ENCODE measurements at places on chromosomes 16 and 17. TPM values are rescaled to one million over a fixed set of nuclear protein-coding genes. Genes with fewer than 3 reads are reported as not detected.

DNA sequence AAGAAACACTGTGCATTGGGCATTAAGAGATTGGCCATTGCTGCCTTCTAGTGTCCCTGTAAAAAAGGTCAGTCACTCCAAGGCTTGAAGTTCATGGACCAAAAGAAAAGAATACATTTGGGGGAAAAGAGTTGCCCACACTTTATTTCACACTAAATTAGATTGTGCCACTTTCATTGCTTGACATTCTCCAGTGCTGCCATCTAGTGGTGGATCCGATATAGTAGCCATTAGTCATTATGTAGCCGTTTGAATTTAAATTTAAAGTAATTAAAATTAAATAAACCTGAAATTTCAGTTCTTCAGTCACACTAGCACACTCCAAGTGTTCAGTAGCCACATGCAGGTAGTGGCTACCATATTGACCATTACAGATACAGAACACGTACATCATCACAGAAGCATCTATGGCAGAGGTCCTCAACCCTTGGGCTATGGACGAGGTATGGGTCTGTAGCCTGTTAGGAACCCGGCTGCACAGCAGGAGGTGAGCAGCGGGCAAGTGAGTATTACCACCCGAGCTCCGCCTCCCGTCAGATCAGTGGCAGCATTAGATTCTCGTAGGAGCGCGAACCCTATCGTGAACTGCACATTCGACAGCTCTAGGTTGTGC lies 21.9 kb upstream of the CDH5 start:
- H3K36me3 ChIP-seq: no peaks in the 10 kb centered on the region
- no peak overlapping the region for H3K27ac ChIP-seq
- no peaks in the 10 kb centered on the region for H3K4me1 ChIP-seq
- no peaks in the 10 kb centered on the region for H3K27me3 ChIP-seq

DNA sequence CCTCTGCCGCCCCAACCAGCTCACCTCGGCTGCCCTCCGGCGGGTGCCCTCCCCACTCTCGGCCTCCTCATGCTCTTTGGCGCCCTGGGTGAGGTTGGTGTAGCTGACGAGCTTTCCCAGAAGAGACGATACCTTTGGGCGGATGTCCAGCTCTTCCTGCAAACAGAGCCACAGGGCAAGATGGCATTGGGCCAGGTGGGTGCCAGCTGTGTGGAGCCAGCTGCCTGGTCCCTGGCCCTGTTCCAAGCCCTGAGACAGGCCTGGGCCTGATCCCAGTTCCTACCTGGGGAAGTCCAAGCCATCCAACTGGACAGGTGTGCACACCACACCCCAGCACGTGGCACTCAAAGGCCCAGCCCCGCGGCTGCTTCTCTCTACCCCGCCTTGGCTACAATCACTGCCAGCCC lies 6.9 kb downstream of the SLC12A4 start:
- DNase-seq: peak; percentile 27
- peaks cover 2% of the 10 kb centered on the region for H3K36me3 ChIP-seq
- no peak overlapping the region for H3K4me3 ChIP-seq
- H3K27me3 ChIP-seq: no peaks in the 10 kb centered on the region
- H3K27ac ChIP-seq: no peak overlapping the region
- H3K4me1 ChIP-seq: peaks cover 10% of the 10 kb centered on the region

GRCh38 chr16:85927959-85928358 lies 29.0 kb downstream of the IRF8 start:
- no peaks in the 10 kb centered on the region for H3K27me3 ChIP-seq
- no peak overlapping the region for H3K27ac ChIP-seq
- H3K4me3 ChIP-seq: no peak overlapping the region

DNA sequence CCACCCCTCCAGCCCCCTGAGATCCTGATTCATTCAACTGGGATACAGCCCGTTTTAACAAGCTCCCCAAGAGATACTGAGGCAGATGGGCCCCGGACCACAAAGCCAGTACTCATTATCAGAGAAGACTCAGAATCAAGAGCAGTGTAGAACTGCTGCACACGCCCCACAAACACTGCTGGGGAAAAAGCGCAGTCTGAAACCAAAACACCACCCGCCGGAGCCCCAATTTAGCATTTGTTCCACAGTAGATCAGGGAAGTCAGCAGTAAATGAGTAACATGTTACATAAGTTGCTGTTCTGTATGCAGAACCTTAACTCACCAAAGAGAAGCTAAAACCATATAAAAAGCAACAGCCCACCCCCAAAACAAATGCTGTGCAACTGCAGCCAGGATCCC lies 123.6 kb downstream of the CDYL2 start:
- no peaks in the 10 kb centered on the region for H3K27me3 ChIP-seq
- no peak overlapping the region for H3K27ac ChIP-seq
- H3K4me3 ChIP-seq: no peak overlapping the region
- no peaks in the 10 kb centered on the region for H3K36me3 ChIP-seq
- H3K4me1 ChIP-seq: no peaks in the 10 kb centered on the region

DNA sequence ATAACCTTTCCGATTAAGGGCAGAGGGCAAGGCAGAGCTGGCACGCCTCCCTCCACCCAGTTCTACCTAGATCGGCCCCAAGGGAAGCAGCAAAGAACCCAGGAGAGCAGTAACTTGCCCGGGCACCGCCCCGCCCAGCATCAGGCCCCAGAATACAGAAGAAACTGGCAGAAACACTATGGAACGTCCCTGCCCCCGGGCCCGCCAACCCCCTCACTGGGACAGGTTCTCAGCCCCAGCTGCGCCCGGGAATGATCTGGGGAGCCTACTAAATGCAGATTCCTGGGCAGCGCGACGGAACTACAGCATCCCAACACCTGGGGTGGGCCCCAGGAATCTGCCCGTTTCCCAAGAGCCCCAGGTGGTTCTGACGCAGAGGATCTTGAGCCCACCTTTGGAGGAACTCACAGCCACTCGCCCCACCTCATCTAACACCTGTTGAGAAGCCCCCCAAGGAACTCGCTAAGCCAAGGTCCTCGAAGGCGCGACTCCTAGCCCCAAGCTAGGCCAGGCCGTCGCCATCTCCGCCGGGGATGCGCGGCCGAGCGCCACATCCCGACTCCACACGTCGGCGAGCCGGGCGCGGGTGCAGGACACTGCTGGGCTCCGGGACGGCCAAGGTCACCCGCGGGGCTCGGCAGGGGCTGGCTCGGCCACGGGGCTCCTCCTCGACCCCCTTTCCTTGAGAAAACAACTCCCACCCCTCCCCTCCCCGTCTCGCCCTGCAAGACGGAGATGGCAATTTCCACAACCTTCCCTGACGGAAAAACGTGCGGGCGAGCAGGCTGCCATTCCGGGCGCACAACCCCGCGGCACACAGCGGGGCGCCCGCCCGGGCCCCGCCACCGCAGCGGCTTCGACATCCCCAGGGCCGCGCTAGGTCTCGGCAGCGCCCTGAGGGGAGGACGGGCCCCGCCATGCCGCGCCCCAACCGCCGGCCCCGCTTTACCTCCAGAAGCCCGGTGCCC lies 913 bp downstream of the CDIP1 start:
- H3K4me1 ChIP-seq: no peaks in the 10 kb centered on the region
- H3K27me3 ChIP-seq: no peaks in the 10 kb centered on the region
- peak overlapping the region; percentile 82 for H3K4me3 ChIP-seq
- H3K27ac ChIP-seq: peak overlapping the region; percentile 70
- peaks cover under 1% of the 10 kb centered on the region for H3K36me3 ChIP-seq
- DNase-seq: no peak

The KRT33A gene
- not detected for total RNA-seq

- peaks cover 27% of the 10 kb centered on the region for H3K27me3 ChIP-seq
- no peak overlapping the region for H3K27ac ChIP-seq
- no peaks in the 10 kb centered on the region for H3K4me1 ChIP-seq
Observed at GRCh38 chr17:28426081-28426519, 20.1 kb upstream of the SLC46A1 start.

DNA sequence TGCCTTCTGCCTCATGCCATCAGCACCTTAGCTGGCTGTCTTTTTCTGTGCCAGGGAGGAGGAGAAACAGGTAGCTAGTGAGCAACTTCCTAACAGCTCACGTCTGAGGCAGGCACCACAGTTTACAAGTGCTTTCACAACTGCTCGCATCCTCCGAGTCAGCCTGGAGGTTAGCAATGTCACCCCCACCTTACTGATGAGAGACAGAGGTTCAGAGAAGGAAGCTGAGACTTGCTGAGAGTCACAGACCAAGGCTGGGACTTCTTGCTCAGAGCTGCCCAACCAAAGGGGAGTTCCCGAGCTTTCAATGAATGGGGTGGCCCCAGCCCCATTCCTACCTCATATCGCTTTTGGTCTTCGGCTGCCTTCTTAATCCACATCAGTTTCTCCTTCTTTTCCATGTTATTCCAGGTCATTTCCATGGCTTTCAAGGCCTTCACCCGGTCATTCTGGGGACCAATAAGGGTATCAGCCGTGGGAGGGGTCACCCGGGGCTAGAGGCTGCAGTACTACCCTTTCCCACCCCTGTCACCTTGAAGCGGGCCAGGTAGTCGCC lies 9.6 kb downstream of the UBTF start:
- DNase-seq: no peak
- no peak overlapping the region for H3K27ac ChIP-seq
- H3K27me3 ChIP-seq: no peaks in the 10 kb centered on the region
- H3K4me3 ChIP-seq: no peak overlapping the region

- DNase-seq: no peak
- no peak overlapping the region for H3K27ac ChIP-seq
- H3K36me3 ChIP-seq: no peaks in the 10 kb centered on the region
- H3K4me1 ChIP-seq: no peaks in the 10 kb centered on the region
- H3K4me3 ChIP-seq: no peak overlapping the region
Observed at GRCh38 chr16:15960124-15960971, 10.9 kb downstream of the ABCC1 start.

The CTRL gene
- 0.99 TPM for total RNA-seq

DNA sequence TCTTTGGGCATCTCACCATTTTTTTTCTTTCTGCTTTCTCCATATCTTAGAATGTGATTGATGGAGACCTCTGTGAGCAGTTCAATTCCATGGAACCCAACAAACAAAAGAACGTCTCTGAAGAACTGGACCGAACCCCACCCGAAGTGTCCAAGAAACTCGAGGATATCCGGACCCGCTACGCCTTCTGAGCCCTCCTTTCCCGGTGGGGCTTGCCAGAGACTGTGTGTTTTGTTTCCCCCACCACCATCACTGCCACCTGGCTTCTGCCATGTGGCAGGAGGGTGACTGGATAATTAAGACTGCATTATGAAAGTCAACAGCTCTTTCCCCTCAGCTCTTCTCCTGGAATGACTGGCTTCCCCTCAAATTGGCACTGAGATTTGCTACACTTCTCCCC lies 48.0 kb downstream of the SF3B3 start:
- H3K27ac ChIP-seq: no peak overlapping the region
- DNase-seq: no peak
- no peaks in the 10 kb centered on the region for H3K27me3 ChIP-seq
- H3K36me3 ChIP-seq: peaks cover 69% of the 10 kb centered on the region

The ABCC11 gene
- not detected for total RNA-seq

- peaks cover 16% of the 10 kb centered on the region for H3K36me3 ChIP-seq
- DNase-seq: peak; percentile 82
- no peak overlapping the region for H3K27ac ChIP-seq
- H3K4me3 ChIP-seq: no peak overlapping the region
- peaks cover 41% of the 10 kb centered on the region for H3K4me1 ChIP-seq
Observed at GRCh38 chr16:1435921-1436697, 5.2 kb downstream of the PERCC1 start.

DNA sequence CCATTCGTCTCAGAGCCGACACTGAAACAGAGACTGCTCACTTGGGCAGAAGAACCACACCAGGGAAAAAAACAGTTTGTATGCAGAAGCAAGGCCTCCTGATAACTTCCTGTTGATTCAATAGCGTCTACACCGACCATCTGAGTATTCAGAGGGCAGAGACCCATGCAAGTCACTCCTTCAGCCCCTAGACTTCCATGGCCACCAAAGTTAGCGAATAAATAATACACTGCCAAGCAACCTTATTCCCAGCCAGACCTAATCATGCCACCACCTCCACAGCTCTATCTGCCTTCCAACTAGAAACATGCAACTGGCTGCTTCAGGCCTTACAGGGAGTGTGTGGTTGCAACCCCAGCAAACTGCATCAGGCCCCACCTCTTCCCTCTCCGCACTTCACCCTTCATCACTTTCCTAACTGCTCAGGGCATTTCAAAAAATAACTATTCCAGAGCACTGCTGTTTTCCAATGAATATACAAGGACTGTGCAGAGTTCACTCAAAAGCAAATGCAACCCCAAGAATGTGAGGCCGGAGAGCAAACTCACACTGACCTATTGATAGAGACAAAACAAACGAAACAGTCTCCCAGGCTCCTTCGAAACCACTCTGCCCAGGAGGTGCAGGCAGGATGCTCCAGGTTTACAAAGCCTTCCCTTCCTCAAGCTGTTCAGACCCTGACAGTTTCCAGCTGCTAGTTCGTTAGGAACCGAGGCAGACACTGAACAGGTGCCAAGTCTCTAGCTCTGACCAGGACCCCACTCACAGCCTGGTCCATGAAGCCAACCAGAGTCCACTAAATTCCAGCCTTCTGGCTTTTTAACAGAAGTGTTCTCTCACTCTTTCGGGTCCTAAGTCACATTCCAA lies 3.6 kb downstream of the USP7 start:
- no peak overlapping the region for H3K4me3 ChIP-seq
- no peaks in the 10 kb centered on the region for H3K27me3 ChIP-seq
- H3K4me1 ChIP-seq: peaks cover 24% of the 10 kb centered on the region
- peak; percentile 32 for DNase-seq
- no peaks in the 10 kb centered on the region for H3K36me3 ChIP-seq
- no peak overlapping the region for H3K27ac ChIP-seq

DNA sequence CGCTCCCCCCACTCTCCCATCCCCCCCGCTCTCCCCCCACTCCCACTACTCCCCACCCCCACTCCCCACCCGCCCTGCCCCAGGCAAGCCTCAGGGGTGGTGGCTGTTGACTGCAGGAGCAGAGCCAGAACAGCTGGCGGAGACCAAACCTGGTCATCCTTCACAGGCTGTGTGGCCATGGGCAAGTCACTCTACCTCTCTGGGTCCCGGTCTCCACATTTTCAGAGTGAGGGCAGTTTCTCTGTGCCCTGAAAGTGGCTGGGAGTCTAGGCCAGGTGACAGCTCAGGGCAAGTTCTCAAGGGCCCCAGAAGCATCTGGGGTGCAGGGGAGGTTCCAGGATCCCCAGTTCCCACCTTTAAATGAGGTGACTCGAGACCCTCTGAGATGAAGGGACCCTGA lies 15.1 kb upstream of the BAHCC1 start:
- H3K27ac ChIP-seq: no peak overlapping the region
- peak; percentile 57 for DNase-seq
- H3K36me3 ChIP-seq: no peaks in the 10 kb centered on the region
- peaks cover 49% of the 10 kb centered on the region for H3K4me1 ChIP-seq
- no peak overlapping the region for H3K4me3 ChIP-seq

DNA sequence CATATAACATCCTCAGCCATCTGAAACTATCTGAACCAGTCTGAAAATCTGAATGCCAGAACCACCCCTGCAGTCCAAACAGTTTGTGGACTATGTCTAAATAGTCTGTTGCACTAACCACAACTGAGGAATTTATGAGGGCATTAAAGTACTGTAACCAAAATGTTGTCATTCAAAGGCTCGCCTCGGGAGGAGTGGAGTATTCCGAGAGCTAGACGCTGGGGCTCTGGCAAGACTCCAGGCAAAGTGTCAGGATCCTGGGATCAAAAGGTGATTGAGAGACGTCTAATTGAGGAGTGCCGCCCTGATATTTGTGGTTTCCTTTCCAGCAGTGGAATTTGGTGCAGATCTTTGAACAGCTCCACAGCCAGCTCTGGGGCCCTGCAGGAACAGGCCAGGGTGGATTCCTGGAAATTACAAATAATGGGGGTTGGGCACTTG lies 142.9 kb upstream of the MYOCD start:
- peaks cover 18% of the 10 kb centered on the region for H3K27me3 ChIP-seq
- DNase-seq: peak; percentile 50
- no peaks in the 10 kb centered on the region for H3K4me1 ChIP-seq
- no peaks in the 10 kb centered on the region for H3K36me3 ChIP-seq
- no peak overlapping the region for H3K27ac ChIP-seq
